ENCODE measurements at places on chromosomes 2 and 18. TPM values are rescaled to one million over a fixed set of nuclear protein-coding genes. Genes with fewer than 3 reads are reported as not detected.
A peak's percentile ranks its signal among the peaks of the same experiment; 100 is the strongest.

- H3K27ac ChIP-seq, result no peak overlapping the region
- no peaks in the 10 kb centered on the region for H3K4me1 ChIP-seq
- DNase-seq, result no peak
- H3K27me3 ChIP-seq, result no peaks in the 10 kb centered on the region
Measured at GRCh38 chr2:212677466-212677865, 138.9 kb upstream of the ERBB4 start.

DNA sequence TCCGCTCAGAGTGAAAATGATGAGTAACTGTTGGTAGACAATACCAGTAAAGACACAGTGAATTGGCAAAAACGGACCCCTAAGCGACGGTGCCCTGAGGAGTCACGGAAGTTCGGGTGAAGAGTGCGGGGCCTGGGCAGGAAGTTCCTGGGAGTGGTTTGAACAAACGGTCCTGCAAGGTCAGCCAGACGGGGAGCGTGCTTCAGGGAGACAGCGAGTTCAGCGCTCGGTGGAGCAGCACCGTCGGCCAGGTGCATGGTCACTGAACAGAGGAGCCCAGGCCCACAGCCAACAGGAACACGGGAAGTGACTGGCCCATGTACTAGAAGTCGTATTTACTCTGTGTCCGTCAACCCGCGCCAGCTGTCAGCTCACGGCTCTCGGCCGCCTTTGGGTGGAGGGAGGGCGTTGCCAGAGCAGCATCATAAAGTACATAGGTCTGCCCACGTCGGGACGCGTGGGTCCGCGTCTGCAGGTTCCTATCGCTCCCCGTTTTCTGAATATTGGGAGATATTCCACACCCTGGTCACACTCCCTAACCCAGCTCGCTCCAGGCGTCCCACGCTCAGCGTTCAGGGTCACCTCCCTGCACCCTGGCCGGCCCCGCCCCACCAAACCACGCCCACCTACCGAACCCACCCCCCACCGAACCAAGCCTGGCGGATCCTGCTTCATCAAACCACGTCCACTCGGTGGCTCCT lies 75.6 kb upstream of the UXS1 start:
- H3K27ac ChIP-seq, result peak overlapping the region; percentile 18
- no peaks in the 10 kb centered on the region for H3K36me3 ChIP-seq
- H3K27me3 ChIP-seq, result no peaks in the 10 kb centered on the region
- peak; percentile 98 for DNase-seq

- H3K27ac ChIP-seq, result no peak overlapping the region
- peaks cover 10% of the 10 kb centered on the region for H3K4me1 ChIP-seq
- DNase-seq, result no peak
- H3K27me3 ChIP-seq, result no peaks in the 10 kb centered on the region
- no peaks in the 10 kb centered on the region for H3K36me3 ChIP-seq
Measured at GRCh38 chr2:10004836-10005235, 38.5 kb upstream of the KLF11 start.

GRCh38 chr2:129769185-129769991 lies 210.1 kb upstream of the RAB6C start:
- no peak overlapping the region for H3K4me3 ChIP-seq
- no peak overlapping the region for H3K27ac ChIP-seq
- H3K4me1 ChIP-seq, result peaks cover 7% of the 10 kb centered on the region

DNA sequence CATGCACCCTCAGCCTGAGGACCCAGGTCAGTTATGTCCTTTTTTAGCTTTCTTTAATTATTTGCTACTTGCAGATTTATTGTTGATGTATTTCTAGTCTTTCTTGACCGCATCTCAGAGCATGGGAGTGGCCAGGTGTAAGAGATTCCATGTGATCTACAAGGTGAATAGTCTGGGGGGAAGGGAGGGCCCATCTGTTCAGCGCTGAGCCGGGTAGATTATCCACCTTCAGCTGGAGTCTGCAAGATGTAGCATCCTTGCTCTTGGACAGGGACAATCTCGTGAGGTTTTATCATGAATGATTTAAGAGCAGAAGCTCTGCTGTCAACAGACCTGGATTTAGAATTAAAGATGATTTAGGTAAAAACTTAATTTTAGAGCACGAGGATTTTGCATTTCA lies 12.0 kb upstream of the DGKD start:
- no peak overlapping the region for H3K4me3 ChIP-seq
- no peaks in the 10 kb centered on the region for H3K36me3 ChIP-seq
- no peak overlapping the region for H3K27ac ChIP-seq
- no peaks in the 10 kb centered on the region for H3K27me3 ChIP-seq
- DNase-seq, result no peak
- peaks cover 11% of the 10 kb centered on the region for H3K4me1 ChIP-seq

- no peaks in the 10 kb centered on the region for H3K27me3 ChIP-seq
- DNase-seq, result peak; percentile 9
- peak overlapping the region; percentile 43 for H3K4me3 ChIP-seq
- H3K4me1 ChIP-seq, result peaks cover 11% of the 10 kb centered on the region
Measured at GRCh38 chr2:221571025-221571550, 1.0 kb downstream of the EPHA4 start.

GRCh38 chr2:134372141-134372540 lies 118.3 kb downstream of the MGAT5 start:
- H3K4me1 ChIP-seq, result peaks cover 5% of the 10 kb centered on the region
- DNase-seq, result no peak
- H3K27ac ChIP-seq, result no peak overlapping the region
- no peaks in the 10 kb centered on the region for H3K27me3 ChIP-seq

- H3K4me1 ChIP-seq, result peaks cover 25% of the 10 kb centered on the region
- H3K27ac ChIP-seq, result no peak overlapping the region
- H3K27me3 ChIP-seq, result no peaks in the 10 kb centered on the region
- H3K4me3 ChIP-seq, result no peak overlapping the region
Measured at GRCh38 chr2:85735691-85736090, 18.1 kb upstream of the ATOH8 start.

DNA sequence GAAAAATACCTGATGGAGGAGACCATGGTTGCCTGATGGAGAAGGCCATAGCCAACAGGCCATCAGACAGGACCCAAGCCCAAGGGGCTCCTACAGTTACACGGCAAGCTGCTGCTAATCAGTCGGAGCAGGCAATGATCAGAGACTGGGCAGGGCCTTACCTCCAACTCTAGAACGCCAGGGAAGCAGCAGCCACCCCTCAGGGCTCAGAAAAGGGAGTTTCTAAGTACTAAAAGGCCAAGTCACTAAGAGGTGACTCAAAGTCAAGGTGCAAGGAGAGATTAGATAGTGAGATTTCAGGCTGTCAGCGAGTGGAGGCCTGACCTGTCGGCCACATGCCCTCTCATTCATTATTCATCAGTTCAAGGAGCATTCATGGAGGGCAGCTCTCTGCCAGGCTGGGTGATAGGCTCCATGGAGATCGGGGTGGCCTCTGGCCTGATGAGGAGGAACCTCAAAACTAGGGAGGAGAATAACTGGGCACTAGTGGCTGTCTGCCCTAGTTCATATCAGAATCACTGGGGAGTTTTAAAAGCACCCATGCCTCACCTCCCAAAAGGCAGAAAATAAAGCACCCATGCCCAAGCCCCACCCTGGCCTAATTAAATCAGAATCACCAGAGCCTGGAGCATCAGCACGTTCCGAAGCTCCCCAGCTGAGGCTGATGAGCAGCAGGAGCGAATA lies 3.6 kb downstream of the VIL1 start:
- no peaks in the 10 kb centered on the region for H3K36me3 ChIP-seq
- no peaks in the 10 kb centered on the region for H3K27me3 ChIP-seq
- H3K27ac ChIP-seq, result no peak overlapping the region

GRCh38 chr2:185074156-185074555 lies 475.8 kb downstream of the ZNF804A start:
- no peaks in the 10 kb centered on the region for H3K4me1 ChIP-seq
- no peak for DNase-seq
- H3K27me3 ChIP-seq, result no peaks in the 10 kb centered on the region
- H3K36me3 ChIP-seq, result no peaks in the 10 kb centered on the region
- no peak overlapping the region for H3K4me3 ChIP-seq

- no peak overlapping the region for H3K4me3 ChIP-seq
- H3K27ac ChIP-seq, result no peak overlapping the region
- no peak for DNase-seq
- no peaks in the 10 kb centered on the region for H3K4me1 ChIP-seq
- H3K36me3 ChIP-seq, result no peaks in the 10 kb centered on the region
Measured at GRCh38 chr2:18701981-18702380, 112.6 kb upstream of the NT5C1B start.

DNA sequence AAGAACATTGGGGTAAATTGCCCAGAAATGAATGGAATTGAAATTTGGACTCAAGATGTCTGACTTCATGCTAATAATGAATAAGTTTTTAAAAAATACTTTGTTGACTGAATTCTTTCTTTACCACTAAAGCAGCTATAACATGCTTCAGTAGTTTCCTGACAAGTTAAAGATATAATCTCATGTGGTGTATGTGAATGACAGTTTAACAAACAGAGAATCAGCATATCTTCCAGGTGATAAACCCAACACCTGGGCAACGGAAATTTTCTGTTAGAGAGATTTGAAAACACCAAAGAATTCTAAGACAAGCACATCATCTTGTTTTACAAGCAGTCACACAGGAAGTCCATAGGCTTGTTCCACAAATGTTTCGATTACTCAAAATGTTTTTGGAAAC lies 372.6 kb upstream of the VRK2 start:
- no peaks in the 10 kb centered on the region for H3K4me1 ChIP-seq
- no peak overlapping the region for H3K27ac ChIP-seq
- no peaks in the 10 kb centered on the region for H3K36me3 ChIP-seq
- DNase-seq, result no peak

GRCh38 chr2:96145036-96145847 lies at the start of gene DUSP2:
Gene DUSP2, minus strand, starts transcription at chr2:96145440. Its CDS starts 86 bp downstream, at chr2:96145354.
- no peak within 1 kb of the TSS for H3K27ac ChIP-seq
- peaks cover 7% of the 10 kb centered on the region for H3K4me1 ChIP-seq
- peak; percentile 75 for DNase-seq
- H3K36me3 ChIP-seq, result no peaks in the 10 kb centered on the region
- H3K27me3 ChIP-seq, result no peaks in the 10 kb centered on the region
- no peak within 1 kb of the TSS for H3K4me3 ChIP-seq

DNA sequence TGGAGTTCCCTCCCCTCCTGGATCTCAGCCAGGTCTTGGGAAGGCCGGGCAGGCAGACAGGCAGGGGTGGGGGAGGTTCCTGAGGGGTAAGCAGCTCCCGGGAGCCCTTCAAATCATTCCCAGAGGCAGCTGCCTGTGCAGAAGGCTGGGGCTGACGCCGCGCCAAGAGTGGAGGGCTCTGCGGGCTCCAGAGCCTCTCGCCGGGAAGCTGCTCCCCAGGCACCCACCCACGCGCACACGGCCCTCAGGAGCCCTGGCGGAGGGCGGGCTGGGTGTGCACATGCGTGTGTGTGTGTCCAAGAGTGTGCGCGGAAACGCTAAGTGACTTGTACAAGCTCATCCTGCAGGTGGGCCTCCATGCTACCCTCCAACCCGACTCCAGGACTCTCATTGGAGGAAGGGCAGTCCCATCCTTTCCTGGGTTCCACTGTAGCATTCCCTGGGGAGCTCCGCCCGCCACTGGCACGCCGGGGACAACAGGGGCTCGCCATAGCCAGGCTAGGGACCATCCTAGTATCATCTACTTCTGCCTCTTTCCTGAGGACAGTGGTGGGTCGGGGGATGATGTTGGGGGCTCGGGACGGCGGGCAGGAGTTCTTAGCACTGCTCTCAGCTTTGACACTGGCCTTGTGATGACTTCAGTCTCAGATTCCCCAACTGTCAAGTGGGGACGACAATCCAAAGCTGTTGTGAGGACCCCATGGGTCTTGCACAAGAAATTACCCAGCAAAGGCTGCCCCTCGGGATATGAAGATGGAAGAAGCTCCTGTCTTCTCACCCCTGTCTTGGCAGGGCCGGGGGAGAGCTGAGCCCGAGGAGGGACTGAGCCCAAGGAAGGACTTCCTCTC lies 50.3 kb downstream of the INHBB start:
- peak overlapping the region; percentile 37 for H3K27ac ChIP-seq
- H3K36me3 ChIP-seq, result no peaks in the 10 kb centered on the region
- no peak overlapping the region for H3K4me3 ChIP-seq
- no peaks in the 10 kb centered on the region for H3K27me3 ChIP-seq

The B3GNT7 gene
- total RNA-seq, result 19.2 TPM

The KHK gene
- 2.3 TPM for total RNA-seq

The SKOR2 gene
- not detected for total RNA-seq

The C2orf92 gene
- 25.4 TPM for total RNA-seq
